ENCODE measurements at places on chromosomes 1 and 21.

DNA sequence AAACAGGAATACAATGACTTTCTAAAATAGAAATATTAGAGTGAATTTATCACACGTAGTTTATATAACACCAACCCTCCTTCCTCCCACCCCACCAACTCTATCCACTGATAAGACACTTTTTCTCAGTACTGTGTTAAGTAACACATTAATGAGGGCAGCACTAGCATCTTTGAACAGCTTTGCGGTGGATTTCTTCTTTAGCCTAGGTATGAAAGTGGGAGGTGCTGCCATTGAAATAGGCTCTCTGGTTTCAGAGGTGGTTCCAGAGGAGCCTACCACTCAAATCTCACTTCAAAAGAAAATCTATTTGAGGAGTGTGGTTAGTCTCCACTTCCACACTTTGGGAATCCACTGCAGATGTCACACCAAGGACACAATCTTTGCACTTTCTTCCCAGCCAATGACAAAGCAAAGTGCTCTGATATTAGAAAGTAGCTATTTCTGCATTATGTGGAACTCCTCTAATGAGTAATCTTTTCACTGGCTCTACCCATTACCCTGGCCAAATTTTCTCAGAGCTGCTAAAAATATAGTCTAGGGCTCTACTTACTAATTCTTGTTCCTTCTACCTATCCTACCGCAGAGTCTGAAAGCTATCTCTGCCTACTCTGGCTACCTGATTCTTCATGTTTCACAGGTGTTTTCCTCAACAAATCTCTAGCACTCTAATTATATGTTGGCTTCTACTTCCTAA is 1667.8 kb downstream of the MRPL39 start:
- no peak for DNase-seq

DNA sequence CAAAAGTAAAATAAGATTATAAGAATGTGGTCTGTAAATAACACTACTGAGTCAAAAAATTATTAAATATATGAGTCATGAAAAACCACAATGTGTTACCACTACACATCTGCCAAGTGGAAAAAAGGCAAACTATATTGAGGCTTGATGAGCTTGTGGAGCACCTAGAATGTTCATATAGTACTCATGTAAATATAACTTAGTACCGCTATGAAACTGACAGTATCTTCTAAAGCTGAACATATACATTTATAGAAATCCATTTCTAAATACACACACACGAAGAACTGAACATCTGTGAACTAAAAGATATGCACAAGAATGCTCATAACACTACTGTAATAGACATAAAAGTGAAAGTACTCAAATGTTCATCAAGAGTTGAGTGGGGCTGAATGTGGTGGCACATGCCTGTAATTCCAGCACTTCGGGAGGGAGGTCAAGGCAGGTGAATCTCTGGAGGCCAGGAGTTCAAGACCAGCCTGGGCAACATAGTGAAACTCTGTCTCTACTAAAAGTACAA is 18.5 kb upstream of the GBP3 start:
- no peak for DNase-seq

- no peak for DNase-seq
Measured at GRCh38 chr1:61968869-61969268, 225.8 kb upstream of the L1TD1 start.

DNA sequence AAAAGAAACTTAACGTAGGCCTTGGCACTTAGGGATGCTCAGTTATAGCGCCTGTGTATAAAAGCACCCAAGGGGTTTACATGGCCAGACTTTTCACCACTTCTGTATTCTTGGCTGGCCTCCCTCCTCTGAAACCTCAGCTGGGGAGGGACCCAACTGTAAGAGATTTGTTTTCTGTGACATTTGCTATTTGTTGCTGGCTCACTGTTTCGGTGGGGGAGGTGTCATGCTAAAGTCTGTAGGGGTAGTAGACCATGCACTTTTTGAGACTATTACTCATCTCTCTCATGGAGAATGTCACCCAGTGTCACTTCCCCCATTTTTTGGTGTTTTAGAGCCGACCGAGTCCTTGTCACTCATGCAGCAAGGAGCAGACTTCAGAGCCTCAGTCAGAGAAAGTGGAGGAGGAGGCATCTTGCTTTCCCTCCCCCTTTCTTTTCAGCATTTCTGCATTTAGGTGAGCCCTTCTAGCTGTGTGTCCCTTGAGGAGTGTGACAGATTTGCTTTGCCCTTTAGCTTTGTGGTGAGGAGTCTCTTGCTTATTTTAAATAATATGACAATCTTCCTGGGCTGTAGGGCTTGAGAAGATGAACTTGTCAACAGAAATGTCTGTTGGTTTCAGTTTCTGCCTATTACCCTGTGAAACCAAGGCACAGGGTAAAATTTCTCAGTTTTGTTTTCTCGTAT is 160.1 kb downstream of the FASLG start:
- peak; percentile 35 for DNase-seq

GRCh38 chr1:63537940-63538339 is 14.6 kb downstream of the EFCAB7 start:
- no peak for DNase-seq

DNA sequence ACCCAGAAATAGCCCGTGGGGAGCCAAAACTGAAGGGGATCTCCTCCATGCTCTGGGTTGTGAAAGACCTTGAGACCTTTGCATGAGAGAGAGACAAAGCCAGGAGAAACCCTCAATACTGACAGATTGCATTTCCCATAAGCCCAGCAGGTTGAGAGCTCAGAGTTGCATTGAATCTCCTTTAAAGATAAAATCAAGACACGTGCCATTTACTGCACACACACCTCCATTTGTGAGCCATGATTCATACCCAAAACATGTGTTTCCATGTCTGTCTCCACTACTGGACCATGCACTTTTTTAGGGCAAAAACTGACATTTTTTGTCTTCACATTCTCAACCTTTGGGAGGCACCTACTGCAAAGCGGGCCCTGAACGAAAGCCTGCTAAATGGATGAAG is 144.0 kb upstream of the NRIP1 start:
- DNase-seq, result no peak

- no peak for DNase-seq
Measured at GRCh38 chr21:26397545-26397944, 175.5 kb downstream of the CYYR1 start.

DNA sequence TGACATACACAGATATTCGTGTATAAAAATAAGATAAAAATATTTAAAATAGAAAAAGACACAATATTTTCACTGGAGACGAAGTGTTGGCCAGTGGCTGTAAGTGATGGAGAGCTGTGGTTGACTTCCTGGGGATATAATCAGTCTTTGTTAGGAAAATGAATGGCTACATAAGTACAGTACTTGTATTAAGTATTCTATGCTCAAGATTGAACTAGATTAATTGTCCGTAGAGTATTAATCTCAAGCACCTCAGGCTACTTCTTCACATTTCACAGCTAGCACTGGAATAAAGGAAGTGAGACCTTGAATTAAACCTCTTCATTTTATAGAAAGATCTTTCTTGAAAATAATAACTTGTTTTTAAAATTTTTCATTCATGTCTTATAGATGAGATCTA is 39.0 kb upstream of the RGS5 start:
- DNase-seq, result no peak

GRCh38 chr1:24202987-24203386 is 15.9 kb upstream of the IFNLR1 start:
- DNase-seq, result no peak
